NCI-H2081 (cell line): ENCODE measurements at places on chromosomes 3 and 15.

GRCh38 chr3:184952671-184953070, 140.7 kb downstream of the VPS8 start:
- no peak for DNase-seq

GRCh38 chr3:158086776-158087175, 19.4 kb downstream of the SHOX2 start:
- no peak for DNase-seq

DNA sequence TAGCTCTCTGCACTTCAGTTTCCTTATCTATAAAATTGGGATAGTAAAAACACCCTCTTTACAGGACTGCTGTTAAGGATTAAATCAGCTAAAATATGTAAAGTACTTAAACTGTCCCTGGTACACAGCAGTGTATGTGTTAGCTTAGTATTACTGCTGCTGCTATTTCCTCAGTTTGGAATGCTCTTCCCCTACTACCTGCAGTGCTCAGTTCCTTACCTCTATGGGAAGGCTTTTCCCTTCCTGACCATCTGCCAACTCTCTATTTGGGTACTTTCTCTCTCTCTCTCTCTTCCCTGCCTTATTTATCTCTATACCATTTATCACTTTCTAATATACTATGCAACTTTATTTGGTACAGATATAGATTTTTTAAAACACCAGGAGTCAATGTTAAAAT, 26.5 kb downstream of the KPNA4 start:
- no peak for DNase-seq

GRCh38 chr3:168870892-168871291, 775.2 kb upstream of the GOLIM4 start:
- DNase-seq: no peak

DNA sequence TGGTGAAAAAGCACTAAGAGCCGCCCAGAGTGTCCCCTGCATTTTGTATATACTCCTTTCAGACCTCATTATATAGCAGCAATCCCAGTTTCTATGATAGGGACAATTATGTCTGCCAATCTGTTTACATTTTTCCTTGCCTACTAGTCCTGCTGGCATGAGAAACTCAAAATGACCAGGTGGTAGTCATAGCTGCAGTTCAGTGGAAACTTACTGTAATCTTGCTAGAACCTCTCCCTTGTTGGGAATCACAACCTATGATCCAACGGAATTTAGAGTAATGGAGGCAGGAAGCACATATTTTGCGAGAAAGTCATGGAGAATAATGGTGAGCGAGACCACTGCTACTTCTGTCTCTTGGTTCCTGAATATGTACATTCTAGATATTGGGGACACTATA, 28.6 kb upstream of the MINAR1 start:
- DNase-seq: no peak

DNA sequence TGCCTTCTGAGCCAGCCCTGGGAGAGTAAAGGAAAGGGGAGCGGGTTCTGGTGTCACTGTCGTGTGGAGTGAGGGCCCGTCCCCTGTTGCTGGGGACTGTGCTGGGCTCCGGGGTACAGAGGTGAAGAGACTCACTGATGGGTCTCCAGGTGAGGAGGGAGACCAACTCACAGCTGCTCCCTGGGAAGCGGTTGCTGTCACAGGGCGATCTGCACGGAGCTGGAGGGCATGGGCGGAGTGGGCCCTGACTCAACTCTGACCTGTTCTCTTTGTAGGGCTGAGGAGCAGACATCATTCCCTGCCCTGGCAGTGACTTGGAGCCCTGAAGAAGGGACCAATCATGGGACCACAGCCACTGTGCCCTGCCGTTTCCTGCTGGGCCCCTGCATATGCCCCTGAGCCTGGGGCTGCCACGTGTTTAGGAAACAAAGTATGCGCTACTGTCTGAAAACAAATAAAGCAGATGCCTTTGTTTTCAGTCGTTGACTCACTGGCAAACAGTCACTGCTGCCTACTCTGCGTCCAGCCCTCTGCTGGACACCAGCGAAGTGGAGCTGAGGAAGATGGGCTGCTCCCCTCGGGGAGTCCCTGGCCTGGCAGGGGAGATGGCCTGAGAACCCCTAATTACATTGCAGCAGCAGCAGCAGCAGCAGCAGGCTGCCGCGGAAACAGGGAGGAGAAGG, 22.9 kb upstream of the PLXNA1 start:
- peak; percentile 92 for DNase-seq

DNA sequence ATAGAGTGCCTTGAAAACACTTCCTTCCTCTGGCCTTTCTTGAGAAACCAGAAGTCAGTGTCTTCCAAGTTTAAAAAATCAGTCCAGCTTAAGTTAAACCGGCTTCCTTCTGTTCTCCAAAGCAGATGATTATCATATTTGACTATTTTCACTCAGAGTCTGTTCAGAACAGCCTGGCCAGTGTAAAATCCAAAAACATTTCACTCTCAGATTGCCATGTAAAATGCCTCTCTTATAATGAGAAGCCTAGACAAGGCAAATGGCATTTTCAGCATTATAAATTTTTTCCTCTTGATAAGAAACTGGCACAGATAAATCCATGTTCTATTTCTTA, 193.5 kb downstream of the TNIK start:
- no peak for DNase-seq

- DNase-seq: no peak
Observed at GRCh38 chr3:180612364-180612763, 10.4 kb downstream of the TTC14 start.

DNA sequence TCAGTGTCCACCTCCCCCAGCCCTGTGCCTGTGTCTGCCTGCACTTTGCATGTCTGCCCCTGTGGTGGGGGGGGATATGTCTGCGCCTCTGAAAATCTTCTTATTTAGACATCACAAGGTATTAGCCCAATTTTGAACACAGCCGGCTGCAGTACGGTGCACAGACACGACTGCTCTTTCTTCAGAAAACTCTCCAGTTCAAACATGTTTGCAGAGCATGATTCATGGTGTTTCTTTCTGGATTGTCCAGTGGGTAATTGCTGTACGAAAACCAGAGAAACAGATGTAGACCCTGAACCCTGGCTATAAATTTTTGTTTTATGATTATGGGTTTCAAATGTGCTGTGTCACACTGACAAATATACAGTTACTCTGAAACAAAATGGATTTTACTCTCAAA, 3.4 kb upstream of the RARB start:
- no peak for DNase-seq

- DNase-seq: no peak
Observed at GRCh38 chr3:145882436-145882835, 278.5 kb downstream of the PLOD2 start.

DNA sequence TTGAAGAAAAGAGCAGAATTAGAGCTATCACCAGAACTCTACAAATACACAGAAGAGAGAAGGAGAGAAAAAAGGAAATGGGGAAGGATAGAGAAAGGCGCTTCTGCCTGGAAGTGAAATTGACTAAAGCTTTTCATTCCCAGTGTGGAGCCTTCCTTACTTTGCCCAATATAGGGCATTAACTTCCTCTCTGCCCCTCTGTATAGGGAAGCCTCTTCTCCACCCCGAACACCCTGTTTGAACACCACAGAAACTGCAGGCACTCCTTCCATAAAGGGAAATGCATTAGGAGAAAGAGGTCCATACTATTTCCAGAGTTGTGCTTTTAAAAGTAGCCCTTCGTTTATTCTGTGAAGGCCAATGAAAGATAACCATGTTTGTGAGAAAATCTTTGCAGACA, 248.5 kb downstream of the RAP2B start:
- no peak for DNase-seq

GRCh38 chr3:190886945-190887344, 24.5 kb upstream of the GMNC start:
- DNase-seq: no peak

- DNase-seq: no peak
Observed at GRCh38 chr3:106333911-106334618, 465.3 kb upstream of the CBLB start.

GRCh38 chr15:90209591-90209990, 8.5 kb downstream of the SEMA4B start:
- no peak for DNase-seq

- DNase-seq: no peak
Observed at GRCh38 chr3:133256787-133257483, 142.9 kb upstream of the BFSP2 start.
